ENCODE measurements at places on chromosomes 11 and 22. TPM values are rescaled to one million over a fixed set of nuclear protein-coding genes. Genes with fewer than 3 reads are reported as not detected.

C22orf42 gene
- total RNA-seq: not detected

F2 gene
- 0.28 TPM for total RNA-seq

GGTLC2 gene
- total RNA-seq: not detected

RFPL2 gene
- not detected for total RNA-seq

AMOTL1 gene
- 57.3 TPM for total RNA-seq

TCN1 gene
- not detected for total RNA-seq

C11orf21 gene
- not detected for total RNA-seq

MYO18B gene
- total RNA-seq: under 0.01 TPM

INPP5J gene
- under 0.01 TPM for total RNA-seq
